Activated CD4-positive, CD25-positive, alpha-beta regulatory T cell (primary cell): ENCODE measurements at places on chromosomes 16 and 17.

GRCh38 chr17:21210411-21211076 is 3.4 kb downstream of the TMEM11 start:
- no peak for DNase-seq

DNA sequence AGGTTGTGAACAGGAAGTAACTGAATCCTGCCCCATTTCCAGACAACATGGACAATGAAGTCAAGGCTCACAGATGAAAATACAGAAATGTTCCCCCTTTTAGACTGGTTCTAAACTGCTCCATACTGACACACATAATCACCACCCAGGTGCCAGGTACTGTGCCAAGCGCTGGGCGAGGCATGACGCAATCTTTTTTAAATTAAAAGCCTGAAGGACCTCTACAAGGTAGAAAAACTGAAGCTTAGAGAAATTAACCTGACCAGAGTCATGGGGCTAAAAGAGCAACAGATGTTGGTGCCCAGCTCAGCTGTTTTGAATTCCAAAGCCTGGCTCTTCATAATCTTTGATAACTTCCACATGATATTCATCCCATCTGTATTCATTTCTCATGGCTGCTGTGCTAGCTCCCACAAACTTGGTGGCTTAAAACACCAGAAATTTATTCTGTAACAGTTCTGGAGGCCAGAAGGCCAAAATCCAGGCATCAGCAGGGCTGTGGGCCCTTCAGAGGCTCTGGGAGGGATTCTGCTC is 4.9 kb upstream of the RAB11FIP4 start:
- DNase-seq, result no peak

DNA sequence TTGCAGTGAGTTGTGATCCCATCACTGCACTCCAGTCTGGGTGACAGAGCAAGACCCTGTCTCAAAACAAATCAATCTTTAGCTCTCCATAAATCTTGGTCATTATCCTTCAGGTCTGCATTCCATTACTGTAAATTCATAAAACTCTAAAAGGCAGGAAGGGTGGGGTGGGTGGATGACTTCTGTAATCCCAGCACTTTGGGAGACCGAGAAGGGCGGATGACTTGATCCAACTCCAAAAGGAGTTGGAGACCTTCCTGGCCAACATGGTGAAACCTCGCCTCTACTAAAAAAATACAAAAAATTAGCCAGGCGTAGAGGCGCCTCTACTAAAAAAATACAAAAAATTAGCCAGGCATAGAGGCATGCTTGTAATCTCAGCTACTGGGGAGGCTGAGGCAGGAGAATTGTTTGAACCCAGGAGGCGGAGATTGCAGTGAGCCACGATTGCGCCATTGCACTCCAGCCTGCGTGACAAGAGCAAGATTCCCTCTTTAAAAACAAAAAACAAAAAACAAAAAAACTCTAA is 2.2 kb upstream of the UBE2Z start:
- no peak for DNase-seq

DNA sequence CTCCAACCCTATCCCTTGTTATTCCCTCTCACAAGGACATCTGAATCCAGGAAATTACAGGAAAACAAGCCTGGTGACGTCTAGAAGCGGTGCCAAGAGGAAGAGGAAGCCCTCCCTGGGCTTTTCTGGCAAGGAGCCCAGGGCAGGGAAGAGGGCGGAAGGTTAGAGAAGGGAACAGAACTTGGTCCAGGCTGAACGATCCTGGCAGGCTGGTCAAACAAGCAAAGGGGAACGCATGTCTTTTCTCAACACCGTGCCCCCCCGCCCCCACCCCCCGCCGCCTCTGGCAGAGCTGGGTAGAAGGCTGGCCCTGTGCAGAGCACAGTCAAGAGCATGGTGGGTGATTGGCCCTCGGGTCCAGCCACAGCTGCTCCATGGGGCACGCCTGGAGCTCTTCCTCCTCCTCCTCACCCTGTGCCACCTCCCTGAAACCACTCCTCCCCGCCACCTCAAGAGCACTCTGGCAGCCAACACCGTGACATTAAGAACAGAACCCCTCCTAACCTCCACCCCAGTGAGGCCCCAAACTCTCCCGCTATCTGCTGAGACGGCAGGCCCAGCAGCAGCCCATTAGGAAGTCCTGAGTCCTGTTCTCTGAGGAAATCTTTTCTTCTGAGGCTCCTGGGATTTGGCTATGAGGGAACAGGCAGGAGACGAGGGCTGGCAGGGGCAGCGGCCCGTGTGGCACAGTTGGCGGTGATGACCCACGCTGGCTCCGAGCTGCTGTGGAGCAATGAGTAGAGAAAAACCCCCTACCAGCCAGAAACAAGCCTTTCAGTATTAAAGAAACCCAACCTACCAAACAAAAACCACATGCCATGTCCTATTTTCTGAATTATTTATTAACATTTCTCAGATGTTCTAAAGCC is 7.3 kb downstream of the C16orf86 start:
- no peak for DNase-seq

- no peak for DNase-seq
Observed at GRCh38 chr16:19599968-19600716, 44.6 kb downstream of the VPS35L start.

DNA sequence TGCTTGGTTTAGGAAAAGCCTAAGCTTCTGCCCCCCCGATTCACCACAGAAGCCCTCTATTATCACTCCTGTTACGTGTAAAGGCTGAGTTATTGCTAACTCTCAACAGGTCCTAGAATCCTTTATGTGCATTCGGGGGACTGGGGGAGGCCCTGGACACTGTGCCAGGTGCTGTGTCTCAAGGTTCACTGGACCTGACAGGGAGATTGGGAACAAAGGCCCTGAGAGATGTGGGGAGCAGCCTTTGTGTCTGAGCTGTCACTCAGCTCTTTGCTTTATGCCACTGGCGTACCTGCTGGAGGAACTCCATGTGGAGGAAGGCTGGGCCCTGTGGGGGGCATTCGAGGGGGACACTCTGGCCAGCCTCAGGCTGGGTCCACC is 65.9 kb downstream of the METRNL start:
- DNase-seq, result no peak

GRCh38 chr17:9470171-9470570 is 105.4 kb downstream of the STX8 start:
- DNase-seq, result no peak

- no peak for DNase-seq
Observed at GRCh38 chr17:27443491-27443890, 12.8 kb upstream of the KSR1 start.

- no peak for DNase-seq
Observed at GRCh38 chr16:68183046-68183445, 52.9 kb downstream of the ESRP2 start.

- DNase-seq, result no peak
Observed at GRCh38 chr17:40038882-40039513, 15.2 kb downstream of the MED24 start.

DNA sequence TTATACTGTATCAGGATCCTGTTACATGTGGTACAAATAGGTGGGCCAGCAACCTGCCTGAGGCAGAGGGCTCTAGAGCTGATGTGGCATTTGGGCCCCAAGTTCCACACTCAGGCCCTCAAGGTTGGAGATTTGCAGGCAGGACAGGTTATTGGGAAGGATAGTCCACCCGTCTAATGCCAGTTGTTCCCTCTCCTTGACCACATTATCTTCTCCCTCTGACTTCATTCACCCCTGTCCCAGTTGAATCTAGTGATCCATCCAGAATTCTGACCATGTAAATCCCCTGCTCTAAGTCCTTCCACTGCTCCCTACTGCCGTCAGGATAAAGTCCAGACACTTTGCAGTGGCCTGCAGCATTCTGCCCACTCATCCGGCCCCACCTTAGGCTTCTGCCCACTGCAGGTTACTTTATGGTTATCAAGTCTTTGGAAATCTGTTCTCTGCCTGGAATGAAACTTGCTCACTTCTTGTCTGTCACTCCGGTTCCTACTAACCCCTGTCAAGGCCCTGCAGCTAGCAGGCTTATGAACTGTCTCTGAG is 1.9 kb upstream of the NFATC3 start:
- no peak for DNase-seq

DNA sequence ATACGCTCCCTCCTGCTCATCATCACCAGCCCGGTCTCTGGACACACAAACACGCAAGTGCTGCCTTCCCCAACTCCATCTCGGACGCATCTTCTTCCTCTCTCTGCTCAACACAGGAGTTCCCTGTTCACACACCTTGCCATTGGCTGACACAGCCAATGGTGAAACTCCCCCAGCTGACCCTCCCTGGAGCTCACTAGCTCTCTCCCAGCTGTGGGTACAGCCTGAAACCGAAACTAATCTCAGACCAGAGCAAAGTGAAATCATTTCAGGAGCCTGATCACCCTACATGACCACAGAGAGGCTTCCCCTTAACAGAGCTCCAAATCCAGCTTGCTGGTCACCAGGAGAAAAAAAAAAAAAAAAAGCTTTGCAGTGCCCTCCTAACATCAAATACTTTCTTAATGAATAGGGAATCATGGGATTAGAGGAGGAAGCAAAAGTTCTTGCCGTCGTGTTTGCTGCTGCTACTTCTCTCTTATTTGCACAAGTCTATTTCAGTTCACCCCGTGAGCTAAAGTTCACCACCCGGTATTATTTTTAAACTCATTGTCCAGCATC is 8.3 kb downstream of the CUEDC1 start:
- DNase-seq, result no peak

- no peak for DNase-seq
Observed at GRCh38 chr16:26567356-26567755, 499.4 kb upstream of the C16orf82 start.

GRCh38 chr16:88846088-88846487 is 10.7 kb downstream of the GALNS start:
- no peak for DNase-seq

DNA sequence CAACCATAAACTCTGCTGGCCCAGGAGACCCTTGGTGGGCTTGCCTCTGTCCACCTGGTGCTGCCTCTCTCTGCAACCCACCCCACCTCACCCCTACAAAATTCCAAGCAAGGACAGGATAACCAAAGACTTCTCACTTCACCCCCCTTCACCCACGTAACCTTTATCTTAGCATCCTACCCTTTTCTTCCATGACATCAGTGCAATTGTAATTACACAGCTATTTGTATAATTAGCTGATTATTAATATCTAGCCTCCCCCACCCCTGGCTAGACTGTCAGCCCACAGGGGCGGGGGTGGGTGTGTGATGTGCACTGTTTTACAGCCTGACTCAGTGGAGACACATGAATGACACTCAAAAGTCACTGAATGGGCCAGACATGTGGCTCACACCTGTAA is 262.2 kb downstream of the MRTFB start:
- DNase-seq, result no peak

- no peak for DNase-seq
Observed at GRCh38 chr16:20826039-20826566, 19.8 kb downstream of the REXO5 start.

DNA sequence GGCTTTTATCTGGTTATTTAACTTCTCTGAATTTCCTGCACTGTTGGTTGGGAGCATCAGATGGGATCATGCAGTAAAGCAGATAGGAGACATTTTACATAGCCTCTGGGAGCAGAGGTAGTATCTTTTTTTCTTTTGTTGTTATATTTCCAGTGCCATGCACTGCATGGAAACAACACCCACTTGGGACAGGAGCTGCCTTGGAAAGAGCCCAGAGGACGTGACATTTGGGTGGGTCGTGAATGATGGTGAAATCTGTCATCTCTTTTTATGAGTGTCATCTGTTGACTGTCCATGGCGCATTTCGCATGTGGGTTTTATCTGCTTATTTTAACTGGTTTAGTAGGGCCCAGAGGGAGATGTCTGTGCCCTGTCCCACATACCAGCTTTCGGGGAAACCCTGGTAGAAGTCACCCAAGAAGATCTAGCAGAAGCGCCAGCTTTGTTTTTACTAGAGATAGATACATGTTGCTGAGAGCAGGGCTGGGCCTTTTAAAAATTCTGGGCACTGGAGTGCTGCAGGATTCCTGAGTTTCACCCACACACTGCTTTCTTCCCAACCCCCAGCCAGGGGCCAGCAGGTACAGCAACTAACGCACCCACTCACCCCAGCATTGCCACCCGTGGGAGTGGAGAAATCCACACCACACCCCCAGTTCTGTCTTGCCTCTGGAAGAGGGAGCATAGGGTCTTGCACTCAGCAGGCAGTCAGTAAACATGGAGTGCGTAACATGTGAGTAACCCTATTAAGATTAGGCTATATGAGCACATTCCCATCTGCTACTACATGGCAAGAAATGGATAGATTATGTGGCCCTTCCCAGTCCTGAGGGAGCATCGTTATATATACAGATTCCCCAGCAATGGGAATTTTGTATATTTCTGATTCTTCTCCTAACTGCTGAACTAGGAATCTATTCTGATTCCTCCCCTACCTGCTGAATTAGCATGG is 8.4 kb upstream of the TERF2 start:
- DNase-seq, result no peak

DNA sequence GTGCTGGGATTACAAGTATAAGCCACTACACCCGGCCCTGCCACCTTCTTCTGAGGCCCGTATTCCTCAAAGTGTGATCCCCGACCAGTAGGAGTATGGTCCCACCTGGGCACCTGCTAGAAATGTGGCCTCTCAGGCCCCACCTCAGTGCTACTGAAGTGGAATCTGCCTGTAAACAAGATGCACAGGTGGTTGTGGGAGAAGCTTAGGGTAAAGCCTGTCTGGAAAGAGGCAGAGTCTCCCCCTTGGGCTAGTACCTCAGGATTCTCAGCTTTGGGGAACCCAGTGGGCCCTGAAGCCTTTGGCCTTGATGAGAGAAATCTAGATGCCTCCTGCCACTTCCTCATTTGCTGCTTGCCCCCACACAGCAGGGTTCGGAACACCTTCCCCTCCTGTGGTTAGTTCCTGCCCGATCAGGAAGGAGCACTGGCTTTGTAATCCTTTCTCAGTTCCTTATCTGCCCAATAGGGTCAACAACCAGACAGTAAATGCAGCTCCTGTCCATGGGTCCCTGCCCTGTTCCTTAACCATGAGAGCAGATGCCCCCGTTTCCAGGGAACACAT is 25.2 kb downstream of the TK2 start:
- no peak for DNase-seq

- DNase-seq, result no peak
Observed at GRCh38 chr16:19115148-19116021, 1.6 kb downstream of the ITPRIPL2 start.

DNA sequence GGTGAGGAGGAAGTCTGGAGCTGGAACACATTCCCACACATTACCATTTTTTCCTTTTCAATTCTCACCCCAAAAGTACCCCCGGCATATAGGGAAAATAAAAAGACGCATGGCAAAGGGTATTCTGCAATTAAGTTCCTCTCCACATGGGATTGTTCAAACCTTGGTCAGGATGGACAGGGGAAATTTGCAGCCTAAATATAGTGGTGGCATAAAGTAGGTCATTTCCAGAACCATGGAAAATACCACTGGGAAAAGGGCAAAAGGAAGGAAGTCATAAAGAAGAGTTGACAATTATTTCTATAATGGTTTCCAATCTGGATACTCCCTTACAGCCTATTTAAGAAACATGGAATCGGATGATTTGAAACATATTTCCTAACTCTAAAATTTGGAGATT is 135.8 kb downstream of the STX8 start:
- no peak for DNase-seq

DNA sequence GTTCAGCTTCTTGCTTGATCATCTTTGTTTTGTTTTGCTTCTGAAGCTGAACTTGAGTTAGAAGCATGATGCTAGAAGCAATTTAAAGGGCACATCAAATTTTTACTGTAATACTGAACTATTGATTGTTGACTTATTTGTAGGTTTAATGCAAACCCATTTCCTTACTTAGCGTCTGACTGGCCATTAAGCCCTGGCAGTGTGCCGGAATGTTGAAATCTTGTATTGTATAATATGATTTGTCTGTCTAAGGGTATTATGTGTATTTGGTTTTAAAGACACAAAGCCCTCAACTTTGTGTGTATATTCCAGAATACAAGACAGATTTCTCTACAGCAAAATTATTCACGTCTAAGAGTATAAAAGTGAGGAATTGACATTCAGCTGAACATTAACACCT is 39.7 kb downstream of the NUP93 start:
- DNase-seq, result no peak
